ENCODE measurements at places on chromosomes 3 and 15. TPM values are rescaled to one million over a fixed set of nuclear protein-coding genes. Genes with fewer than 3 reads are reported as not detected.

The IL17RB gene
- 8.4 TPM for total RNA-seq

The XCR1 gene
- not detected for total RNA-seq

The EIF4E3 gene
- 4.3 TPM for total RNA-seq

The INSYN1 gene
- total RNA-seq: 15.8 TPM

The EFCAB12 gene
- 0.85 TPM for total RNA-seq

The IL5RA gene
- 0.07 TPM for total RNA-seq

The CCR3 gene
- total RNA-seq: not detected

The TPRG1 gene
- total RNA-seq: 0.48 TPM

The PLD1 gene
- 15.7 TPM for total RNA-seq

The ARGFX gene
- not detected for total RNA-seq

The SLC51A gene
- not detected for total RNA-seq

The SPINK8 gene
- not detected for total RNA-seq

The EPHB3 gene
- total RNA-seq: 132 TPM

The TLR9 gene
- not detected for total RNA-seq

The BAHD1 gene
- 29.3 TPM for total RNA-seq

DNA sequence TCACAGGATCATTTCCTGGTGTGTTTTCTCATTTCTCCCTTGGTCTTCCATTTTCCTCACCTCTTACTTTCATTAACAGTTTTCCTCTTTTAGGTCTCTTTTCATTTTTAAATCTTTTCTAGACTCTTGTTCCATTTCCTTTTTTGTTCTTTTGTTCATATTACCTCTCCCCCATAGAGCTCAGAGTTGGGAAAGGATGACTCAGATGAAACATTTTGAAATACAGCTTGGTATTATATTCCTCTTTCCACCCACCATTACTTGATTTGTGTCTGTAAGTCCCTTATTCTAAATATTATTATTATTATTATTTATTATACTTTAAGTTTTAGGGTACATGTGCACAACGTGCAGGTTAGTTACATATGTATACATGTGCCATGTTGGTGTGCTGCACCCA, 153.1 kb downstream of the VGLL3 start:
- DNase-seq: no peak

DNA sequence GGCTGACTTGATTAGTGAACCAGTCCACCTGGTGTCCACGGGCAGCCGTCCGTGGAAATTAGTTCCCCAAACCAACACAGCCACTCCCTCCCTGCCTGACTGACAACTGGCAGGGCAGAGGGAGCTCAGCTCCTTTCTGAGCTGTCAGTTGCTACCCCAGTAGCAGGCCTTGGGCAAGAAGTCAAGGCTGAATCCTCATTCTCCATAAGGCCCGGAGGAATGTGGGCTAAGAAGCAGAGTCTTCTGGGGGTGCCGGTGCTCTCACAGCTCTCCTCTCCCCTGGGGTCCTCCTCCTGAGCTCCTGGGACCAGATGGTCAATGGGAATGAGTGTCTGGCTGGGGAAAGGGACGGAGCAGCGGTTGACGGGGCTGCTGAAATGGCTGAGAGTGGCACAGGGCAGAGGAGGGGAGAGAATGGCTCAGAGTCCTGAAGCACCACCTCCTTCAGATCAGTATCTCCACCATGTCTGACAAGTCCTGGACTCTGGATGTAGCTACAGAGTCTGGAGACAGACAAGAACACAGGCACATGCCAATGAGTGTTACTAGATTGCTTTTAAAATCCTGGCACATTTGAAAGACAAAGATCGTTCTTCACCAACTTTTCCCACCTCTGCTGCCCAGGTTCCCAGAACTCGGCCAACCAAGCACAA, 16.9 kb downstream of the AMOTL2 start:
- no peak for DNase-seq

- no peak for DNase-seq
Measured at GRCh38 chr3:193168931-193169330, 72.1 kb upstream of the PLAAT1 start.

- peak; percentile 14 for DNase-seq
Measured at GRCh38 chr3:107545680-107546120, 22.9 kb downstream of the BBX start.

DNA sequence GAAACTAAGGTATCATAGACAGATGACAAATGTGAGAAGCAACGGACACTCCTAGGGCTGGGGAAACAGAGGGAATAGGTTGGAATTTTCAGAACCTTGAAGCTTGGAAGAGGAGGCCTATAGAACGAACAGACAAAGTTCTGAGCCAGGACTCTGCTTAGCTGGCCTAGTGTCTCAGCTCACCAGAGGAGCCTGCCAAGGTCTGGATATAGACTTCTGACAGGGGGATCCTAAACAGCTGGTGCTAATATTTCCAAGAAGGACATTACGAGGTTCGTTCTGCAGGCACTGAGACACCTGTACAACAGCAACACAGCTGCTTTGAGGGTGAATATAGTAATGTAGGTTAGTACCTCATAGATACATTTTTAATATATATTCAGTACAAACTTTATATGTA, 266.3 kb downstream of the CHL1 start:
- DNase-seq: no peak

DNA sequence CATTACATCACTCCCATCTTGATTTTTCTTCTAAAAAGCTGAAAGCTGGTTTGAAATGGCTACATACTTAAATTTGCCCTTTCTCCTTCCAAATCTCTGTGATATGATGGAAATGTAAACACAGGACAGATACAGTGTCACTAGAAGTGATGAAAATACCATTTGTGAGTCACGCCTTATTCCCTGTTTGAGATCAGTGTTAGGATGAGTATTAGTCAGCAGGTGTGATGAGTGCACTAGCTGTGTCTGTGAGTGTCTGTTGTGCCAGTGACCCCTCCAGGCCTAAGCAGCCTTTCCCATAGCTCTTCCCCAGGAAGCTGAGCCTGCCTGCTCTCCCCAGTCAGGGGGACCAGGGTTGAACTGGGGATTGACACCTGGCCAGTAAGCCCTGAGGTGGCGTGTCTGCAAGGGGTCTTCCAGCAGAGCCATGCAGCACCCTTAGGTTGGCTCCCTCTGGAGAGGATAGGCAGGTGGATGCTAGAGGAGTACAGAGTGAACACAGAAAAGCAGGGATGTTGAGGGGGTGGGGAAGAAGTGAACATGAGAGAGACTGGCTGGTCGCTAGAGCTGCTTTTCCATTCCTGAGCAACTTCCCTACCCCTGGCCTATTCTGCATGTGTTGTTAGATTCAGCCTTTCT, 92.0 kb downstream of the PDE8A start:
- no peak for DNase-seq

GRCh38 chr15:70199124-70199482, 101.4 kb upstream of the TLE3 start:
- DNase-seq: no peak

- peak; percentile 65 for DNase-seq
Measured at GRCh38 chr3:141391298-141391990, 23.1 kb downstream of the ZBTB38 start.

DNA sequence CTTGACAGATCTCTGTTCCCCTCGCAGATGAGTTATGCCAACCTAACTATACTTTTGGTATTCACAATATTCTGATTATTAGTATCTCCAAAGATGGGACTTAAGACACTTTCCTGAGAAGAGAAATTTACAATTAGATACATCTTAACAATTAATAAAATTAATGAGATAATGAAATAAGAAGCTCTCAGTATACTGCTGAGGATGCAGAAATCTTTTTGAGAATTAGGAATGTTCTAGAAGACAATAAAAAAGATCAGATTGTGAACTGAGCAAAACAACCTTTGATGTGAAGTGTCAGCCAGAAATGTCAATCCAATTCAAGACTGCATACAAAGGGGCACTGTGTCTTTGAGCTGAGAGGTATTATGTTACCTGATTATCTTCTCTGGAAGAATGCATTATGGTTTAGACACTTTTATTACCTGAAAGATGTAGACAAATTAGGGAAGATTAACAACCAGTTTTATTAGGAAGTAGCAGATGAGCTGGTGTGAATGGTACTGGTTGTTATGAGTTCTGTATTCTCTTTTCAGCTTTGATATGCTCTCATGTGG, 262.9 kb downstream of the TIGIT start:
- DNase-seq: no peak

GRCh38 chr3:33331414-33331813, 54.2 kb downstream of the FBXL2 start:
- DNase-seq: no peak

GRCh38 chr15:82014989-82015388, 30.8 kb downstream of the MEX3B start:
- no peak for DNase-seq

GRCh38 chr3:43094381-43094780, 11.5 kb downstream of the POMGNT2 start:
- no peak for DNase-seq

- no peak for DNase-seq
Measured at GRCh38 chr3:28376424-28376823, 27.8 kb upstream of the AZI2 start.

DNA sequence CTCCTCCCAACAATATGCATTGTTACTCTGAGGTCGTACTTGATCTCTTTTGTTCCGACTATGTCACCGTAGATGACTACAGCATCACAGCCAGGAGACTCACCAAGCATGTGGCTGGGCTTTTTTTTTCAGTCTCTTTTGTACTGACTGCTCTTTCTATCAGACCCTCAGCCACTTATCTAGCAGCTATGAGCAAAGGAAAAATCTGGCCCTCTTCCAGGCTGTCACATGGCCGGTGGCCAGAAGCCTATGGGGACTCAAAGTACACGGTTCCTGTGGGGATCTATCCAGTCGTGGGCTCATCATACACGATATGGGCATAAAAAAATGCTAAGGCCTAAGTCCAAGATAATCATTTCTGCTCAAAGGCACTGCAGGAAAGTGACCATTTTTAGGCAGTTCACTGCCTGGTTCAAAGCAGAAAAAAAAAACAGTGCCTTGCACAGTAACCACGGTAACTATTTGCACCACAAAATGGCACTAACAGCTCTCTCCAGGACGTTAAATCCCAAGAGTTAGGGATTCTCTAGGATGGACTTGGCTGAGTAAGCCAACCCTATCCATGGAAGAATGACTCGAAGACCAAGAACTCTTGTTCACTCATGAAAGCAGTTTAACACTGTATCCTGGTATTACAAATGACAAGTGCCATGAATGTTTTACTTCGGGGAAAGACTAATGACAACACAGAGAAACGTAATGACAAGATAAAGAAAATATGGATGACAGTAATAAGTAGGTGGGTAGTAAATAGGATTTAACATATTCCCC, 50.3 kb downstream of the SHQ1 start:
- peak; percentile 87 for DNase-seq

DNA sequence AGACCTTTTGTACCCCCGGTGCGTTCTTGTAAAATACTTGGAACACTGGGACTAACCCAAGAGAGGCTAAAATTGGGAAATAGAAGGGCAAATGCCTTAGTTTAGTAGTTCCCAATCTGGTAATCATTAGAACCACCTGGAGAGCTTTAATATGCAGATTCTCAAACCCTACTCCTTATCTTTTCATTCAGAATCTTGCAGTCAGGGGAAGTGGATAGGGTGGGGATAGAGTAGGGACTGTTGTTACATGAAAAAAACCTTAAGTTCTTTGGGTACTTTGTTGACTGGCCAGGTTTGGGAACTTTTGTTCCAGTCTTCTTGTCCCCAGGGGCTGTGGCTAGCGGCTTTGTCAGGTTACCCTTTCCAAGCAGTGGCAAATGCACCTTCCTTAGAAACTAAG, 15.9 kb downstream of the MAPKBP1 start:
- DNase-seq: no peak

- DNase-seq: no peak
Measured at GRCh38 chr15:47991357-47991756, 129.4 kb upstream of the SLC24A5 start.

- no peak for DNase-seq
Measured at GRCh38 chr3:115616461-115616860, 6.8 kb upstream of the GAP43 start.

- peak; percentile 52 for DNase-seq
Measured at GRCh38 chr3:117059067-117059955, 349.7 kb downstream of the TUSC7 start.

GRCh38 chr3:19644405-19644804, 289.6 kb downstream of the EFHB start:
- DNase-seq: no peak

DNA sequence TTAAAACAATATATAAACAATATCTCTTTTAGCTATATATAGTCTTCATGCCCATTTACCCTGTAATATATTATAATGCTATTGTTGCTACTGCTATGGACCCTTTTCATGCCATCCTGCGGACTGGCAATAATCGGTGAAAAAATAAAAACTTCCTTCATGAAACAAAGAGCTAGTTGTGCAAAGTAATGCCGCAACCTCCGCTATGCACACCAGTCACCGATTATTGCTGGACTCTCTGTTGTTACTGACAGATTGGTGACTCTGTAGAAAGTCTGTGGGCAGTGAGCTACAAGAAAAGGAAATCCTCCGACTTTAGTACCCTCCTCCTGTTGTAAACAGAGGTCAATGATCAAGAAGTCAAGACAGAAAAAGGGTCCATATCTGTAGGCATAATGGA, 17.9 kb upstream of the ICE2 start:
- DNase-seq: no peak

GRCh38 chr3:24316887-24317383, 177.7 kb downstream of the THRB start:
- no peak for DNase-seq

DNA sequence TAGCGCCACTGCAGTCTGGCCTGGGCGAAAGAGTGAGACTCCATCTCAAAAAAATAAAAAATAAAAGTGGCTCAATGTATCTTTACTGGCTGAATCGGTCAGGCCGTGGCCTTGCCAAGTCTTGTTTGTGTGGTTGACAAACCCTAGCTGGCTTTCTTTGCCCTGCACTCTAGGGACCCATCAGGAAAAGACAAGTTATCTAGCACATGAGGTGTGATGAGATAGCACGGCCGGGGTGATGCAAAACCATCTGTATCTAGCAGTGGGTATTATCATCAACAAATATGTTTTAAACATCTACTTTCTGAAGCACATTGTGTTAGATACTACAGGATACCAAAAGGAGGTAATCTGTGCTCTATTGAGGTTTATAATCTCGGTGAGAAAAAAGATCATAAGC, 3.9 kb upstream of the DPP8 start:
- DNase-seq: no peak

DNA sequence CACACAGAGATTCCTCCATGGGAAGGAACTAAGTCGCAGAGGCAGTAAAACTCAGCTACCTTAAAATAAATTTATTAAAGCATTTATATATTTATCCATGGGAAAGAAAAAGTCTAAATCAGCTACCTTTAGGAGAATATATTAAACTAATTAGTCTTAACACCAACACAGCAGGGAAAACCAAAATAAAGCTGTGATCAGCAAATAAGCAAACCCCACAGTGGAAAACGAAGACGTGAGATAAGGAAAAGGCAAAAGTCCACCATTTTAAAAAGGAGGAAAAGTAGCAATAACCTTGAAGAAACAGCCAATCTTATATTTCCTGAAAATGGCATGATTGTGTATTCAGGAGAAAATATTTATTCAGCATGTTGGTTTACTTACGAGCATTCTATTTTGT, 473.0 kb upstream of the ROBO2 start:
- DNase-seq: no peak

Data from cardiac muscle cell (in vitro differentiated cells and primary cell).